Activated CD4-positive, alpha-beta T cell treated with anti-CD3 and anti-CD28 coated beads for 48 hours (primary cell): ENCODE measurements at places on chromosomes 4 and X.

GRCh38 chr4:26878794-26879391 lies 18.3 kb downstream of the STIM2 start:
- no peak for DNase-seq

GRCh38 chr4:145709843-145710242 lies 29.9 kb downstream of the C4orf51 start:
- DNase-seq, result peak; percentile 24

DNA sequence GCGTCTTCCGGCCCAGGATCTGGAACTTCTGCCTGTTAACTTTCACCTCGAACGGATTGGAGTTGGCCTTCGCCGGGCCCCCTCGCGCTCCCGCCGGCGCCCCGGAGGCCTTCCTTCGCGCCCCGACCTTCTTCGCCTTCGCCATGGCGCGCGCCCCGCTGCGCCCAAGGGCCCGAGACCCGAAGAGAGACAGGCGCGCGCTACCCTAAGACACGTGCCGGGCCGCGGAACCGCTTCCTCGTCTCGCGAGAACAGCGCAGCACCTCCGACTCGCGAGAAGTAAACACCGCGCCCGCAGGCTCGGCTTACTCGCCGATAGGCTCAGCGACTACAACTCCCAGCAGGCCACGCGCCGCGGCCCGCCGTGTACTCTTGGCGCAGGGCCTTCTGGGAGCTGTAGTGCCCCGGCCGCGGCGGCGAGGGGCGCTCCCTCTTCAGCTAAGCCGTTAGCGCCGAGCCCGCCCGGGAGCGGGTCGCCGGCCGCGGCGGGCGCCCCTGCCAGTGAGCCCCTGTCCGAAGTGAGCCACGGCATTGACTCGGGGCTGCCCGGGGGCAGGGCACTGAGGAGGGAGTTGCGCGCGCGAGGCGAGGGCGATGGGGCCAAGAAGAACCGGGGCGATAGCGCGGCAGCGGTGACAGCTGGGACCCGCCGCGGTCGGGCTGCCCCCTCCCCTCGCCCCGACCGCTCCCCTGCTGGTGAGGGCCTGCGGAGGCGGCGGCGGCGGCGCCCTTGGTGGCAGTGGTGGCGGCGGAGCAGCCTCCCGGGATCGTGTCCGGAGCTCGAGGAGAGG lies at the start of the genes GRK4 and NOP14:
Gene GRK4, plus strand, starts transcription at position 397 of the 791 bp plus-strand sequence. CDS start 500 bp downstream, outside the sequence.
Gene NOP14, minus strand, starts transcription at position 232 of the 791 bp plus-strand sequence. Its CDS starts 87 bp downstream, at position 145.
- DNase-seq, result peak; percentile 98

- no peak for DNase-seq
These were observed 39.7 kb upstream of the TBC1D14 start for GRCh38 chr4:6869944-6870343.

GRCh38 chr4:81491943-81492342 lies 20.2 kb upstream of the RASGEF1B start:
- no peak for DNase-seq

GRCh38 chrX:139423186-139423585 lies 107.4 kb upstream of the F9 start:
- DNase-seq, result no peak

DNA sequence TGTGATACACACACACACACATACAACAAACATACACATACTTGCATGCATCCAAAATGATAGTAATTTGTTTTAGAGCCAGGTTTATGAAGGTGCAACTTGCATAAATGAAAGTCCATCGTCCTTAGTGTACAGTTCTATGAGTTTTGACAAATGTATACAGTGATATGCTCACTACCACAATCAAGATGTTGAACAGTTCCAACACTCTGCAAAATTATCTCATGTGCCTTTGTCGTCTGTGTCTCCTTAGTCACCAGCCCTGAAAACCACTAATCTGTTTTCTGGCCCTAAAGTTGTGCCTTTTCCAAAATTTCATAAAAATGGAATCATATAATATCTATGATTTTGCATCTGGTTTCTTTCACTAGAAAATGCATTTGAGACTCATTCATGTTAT lies 67.8 kb upstream of the ANXA3 start:
- no peak for DNase-seq

GRCh38 chrX:132433001-132433400 lies 55.8 kb downstream of the MBNL3 start:
- DNase-seq, result no peak

- peak; percentile 41 for DNase-seq
These were observed 5.4 kb upstream of the GTPBP6 start for GRCh38 chrX:323721-324628.

GRCh38 chrX:68433981-68434299 lies 645 bp upstream of the OPHN1 start:
- DNase-seq, result no peak

DNA sequence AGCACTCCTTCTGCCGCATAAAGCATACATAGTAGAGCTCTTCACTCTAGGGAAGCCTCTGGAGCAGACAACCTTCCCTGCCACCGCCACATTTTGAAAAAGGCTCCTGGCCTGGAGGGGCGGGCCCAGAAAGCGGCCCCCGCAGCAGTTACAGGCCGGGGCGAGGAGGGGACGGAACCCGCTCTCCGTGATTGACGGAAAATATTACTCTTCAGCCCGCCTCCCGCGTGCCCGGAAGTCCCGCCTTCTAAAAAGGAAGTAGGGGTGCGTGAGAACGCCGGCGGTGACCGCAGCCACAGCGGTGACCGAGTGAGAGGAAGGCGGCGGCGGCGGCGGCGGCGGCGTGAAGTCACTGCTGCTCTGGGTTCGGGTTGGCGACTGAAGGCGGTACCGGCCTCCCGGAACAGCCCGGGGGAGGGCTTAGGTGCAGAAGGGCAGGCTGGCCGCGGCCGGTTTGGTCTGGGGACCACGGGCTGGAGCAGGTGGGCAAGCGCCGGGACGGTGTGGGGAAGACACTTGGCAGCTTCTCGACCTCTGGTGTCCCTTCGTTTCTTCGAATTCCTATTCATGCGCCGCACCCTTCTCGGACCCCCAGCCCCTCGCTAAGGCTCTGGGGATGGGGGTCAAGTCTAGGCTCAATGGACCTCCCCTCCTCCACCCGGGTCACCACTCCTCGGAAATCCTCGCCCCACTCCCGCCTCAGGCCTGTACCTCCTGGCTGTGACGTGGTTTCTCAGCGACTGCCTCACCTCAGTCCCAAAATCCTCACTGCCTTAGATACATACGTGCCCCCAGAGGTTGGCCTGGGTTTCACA lies at the start of gene HCCS:
Gene HCCS, plus strand, starts transcription at position 296 of the 815 bp plus-strand sequence. CDS start 729 bp downstream, outside the sequence.
- peak; percentile 86 for DNase-seq

DNA sequence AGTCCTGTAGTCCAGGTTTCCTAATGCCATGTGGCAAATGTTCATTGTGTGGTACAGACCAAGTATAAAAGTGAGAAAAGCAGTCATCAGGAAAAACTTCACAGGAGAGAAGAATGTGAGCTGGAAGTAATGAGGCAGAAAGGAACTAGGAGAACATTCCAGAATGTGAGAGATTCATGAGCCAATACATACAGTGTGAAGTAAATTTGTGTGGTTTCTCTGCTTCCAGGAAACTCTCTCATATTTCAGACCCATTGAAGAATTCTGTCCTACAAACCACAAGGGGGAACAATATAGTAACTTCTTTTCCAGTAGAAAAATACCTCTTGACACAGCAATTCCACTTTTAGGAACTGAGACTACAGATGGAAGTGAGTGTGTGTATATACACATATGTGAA lies 136.5 kb downstream of the RNF150 start:
- DNase-seq, result no peak
